ENCODE measurements at places on chromosomes 16 and 17.
A peak's percentile ranks its signal among the peaks of the same experiment; 100 is the strongest.

- DNase-seq = no peak
Observed at GRCh38 chr17:27990100-27990499, 52.4 kb upstream of the NLK start.

DNA sequence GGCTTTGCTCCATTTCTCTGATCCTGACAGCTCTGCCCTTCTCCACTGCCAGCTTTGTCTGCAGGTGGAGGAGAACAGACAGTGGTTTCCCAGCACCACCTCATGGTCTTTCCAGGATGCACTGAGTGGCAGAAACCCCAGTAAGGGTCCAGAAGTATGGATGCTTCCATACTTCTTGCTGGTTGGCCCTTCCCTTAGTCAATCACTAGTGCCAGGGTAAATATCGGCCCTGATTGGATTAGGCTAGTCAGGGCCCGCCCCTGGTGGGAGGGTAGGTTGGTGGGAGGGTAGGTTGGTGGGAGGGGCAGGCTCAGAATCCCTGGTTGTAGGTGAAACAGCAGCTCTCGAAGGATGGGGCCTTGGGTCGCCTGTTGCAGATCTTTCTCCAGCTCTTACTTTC lies 10.2 kb downstream of the RNF213 start:
- DNase-seq = peak; percentile 47

DNA sequence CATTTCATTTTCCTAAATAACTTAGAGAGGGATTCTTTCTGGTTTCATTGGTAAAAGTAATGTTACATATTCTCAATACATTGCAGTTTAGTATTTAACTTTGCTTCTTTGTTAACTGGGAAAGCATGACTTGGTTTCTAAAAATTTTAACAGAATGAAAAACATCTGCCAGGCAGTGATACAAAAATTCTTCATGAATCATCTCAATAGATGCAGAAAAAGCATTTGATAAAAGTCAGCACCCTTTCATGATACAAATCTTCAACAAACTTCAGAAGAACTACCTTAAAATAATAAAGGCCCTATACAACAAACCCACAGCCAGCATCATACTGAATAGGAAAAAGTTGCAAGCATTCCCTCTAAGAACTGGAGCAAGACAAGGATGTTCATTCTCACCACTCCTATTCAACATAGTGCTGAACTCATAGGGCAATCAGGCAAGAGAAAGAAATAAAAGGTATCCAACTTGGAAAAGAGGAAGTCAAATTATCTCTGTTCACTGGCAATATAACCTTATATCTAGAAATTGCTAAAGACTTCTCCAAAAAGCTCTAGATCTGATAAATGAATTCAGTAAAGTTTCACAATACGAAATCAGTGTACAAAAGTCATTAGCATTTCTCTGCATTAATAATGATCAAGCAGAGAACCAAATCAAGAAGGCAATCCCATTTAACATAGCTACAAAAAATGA lies 50.4 kb downstream of the SLFN5 start:
- DNase-seq = no peak

DNA sequence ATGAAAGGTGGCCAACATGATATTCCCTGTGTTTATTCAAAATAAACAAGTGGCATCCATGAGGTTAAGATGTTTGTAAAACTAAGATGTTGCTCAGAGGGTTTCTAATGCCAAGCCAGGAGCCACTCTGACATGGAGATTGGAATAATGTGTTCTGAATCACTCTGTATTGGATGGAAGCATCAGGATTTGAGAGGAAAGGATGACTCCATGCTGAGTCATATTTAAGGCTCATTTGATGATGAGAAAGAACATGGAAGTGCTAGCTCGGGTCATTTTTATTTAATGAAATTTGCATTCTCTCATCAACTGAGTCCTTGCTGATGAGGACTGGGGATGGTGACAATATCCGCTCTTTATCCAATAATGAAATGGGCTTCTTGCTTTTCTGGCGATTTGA lies 6.2 kb downstream of the VAT1L start:
- no peak for DNase-seq

DNA sequence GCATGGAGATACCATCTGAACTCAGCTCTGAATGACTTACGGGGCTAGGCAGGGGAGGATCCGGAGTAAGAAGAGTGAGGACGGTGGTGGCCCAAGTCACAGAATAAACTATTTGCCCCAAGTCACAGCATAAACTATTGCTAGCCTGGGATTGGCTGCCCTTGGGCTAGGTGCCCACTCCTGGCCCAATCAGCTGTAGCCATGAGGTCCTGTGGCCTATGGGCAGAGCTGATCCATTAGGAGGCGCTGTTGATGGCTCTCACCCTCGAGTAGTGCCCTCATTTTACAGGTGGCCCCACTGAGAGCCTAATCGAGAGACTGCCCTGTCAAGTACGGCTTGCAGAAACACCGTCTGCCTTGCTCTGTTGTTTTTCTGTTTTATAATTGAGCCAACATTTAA lies 62.3 kb upstream of the ZNF423 start:
- DNase-seq = no peak

DNA sequence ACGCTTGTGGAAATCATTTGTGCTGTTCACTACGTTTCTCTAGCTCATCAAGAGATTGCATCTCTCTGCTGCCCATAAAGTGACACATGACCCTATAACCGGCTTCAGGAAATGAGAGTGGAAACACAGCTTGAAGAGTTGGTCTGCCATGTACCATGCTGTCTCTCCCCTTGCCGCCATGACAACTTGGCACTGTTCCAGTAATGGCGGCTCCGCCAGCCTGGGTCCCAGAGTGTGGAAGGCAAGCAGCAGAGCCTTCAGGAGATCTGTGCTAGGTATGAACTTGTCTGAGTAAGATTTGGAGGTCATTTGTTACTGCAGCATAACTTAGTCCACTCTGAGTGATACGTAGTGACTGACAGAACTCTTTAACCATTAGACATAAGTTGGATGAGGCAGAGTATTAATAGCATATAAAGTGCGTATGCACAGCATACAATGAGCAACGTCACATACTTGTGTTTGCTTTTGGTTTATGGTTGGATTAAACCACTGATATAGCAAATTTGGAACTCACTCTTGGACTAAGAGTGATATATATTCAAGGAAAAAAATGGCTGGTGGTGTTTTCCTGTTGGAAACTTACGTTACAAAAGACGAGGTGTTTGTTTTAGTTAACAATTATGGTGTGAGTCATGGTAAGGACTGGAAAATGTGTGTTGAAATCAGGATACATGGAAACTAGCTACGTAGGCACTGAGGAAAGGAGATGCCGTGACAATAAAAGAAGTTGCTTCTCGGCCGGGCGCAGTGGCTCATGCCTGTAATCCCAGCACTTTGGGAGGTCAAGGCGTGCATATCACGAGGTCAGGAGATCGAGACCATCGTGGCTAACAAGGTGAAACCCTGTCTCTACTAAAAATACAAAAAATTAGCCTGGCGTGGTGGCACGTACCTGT lies 24.4 kb upstream of the PMP22 start:
- DNase-seq = no peak

- DNase-seq = peak; percentile 55
Observed at GRCh38 chr17:59746849-59747445, 39.5 kb downstream of the VMP1 start.

DNA sequence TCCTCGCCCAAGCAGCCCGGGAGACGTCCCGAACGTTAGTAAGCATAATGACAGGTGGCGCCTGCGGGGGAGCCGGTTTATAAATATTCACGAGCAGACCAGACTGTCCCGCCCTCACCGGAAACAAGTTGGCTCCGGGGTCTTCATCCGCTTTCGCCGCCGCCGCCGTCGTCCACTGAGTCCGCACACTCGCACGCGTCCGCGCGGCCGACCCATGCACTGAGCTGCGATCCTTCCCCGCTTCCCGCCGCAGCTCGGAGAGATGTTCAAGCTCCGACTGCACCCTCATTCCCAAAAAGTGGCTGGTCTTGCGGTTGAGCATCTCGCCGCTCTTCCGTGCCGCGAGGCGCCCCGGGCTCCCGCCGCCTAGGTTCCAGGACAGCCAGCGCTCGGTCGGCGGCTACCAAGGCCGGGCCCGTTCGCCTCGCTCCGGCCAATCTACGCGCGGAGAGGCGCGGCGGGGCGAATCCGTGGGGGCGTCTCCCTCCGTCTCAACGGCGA lies 385 bp downstream of the CFAP119 start:
- DNase-seq = peak; percentile 35

DNA sequence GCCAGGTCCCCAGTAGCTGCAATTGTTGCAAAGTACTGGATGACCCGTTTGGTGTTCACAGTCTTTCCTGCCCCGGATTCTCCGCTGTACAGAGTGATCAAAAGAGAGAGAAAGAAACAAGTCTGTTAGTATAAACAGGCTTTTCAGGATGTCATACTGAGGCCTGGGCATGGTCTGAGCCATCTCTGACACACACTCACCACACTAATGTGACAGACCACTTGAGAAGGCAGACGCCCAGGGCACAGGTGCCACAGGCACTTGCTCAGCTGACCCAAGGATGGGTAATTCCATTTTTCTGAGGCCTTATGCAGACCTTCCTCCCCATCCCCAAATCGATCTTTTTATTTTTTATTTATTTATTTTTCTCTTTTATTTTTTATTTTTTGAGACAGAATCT lies 7.5 kb downstream of the MYH3 start:
- no peak for DNase-seq

DNA sequence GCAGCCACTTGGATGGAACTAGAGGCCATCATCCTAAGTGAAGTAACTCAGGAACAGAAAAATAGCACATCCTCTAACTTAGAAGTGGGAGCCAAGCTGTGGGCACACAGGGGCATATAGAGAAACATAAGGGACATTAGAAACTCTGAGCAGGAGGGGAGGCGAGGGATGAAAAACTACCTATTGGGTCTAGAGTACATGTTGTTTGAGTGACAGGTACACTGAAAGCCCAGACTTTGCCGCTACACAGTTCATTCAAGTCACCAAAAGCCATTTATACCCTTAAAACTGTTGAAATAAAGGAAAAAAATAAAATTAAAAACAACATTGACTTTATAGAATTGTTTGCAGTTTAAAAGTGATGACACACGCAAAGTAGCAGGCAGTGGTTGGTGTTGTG lies 236.6 kb downstream of the SNX29 start:
- no peak for DNase-seq

DNA sequence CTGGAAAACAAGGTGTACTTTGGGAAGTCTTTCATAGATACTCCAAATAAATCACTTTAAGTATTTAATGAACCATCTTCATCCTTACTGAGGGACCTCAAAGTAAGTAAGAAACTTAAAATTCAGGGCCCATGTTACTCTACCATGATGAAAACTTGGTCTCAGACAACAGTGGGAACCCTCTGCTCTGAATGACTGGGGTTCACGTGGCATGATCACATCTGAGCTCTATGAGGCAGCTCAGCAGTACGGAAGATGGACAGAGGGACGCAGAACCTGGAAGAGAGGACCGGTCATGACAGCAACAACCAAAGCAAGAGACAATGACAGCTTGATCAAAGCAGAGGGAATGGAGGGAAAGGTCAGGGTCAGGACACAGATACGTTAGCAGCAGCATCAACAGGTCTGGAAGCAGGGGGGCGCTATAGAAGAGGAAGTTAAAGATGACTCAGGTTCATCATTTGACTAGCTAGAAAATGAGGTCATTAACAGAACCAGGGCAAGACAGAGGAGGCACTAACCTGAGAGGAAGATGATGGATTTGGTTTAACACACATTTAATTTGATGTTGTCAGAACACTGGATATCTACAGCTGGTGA lies 9.5 kb downstream of the XPO6 start:
- DNase-seq = peak; percentile 39

GRCh38 chr16:88784074-88784855 lies 755 bp downstream of the PIEZO1 start:
- DNase-seq = peak; percentile 49

DNA sequence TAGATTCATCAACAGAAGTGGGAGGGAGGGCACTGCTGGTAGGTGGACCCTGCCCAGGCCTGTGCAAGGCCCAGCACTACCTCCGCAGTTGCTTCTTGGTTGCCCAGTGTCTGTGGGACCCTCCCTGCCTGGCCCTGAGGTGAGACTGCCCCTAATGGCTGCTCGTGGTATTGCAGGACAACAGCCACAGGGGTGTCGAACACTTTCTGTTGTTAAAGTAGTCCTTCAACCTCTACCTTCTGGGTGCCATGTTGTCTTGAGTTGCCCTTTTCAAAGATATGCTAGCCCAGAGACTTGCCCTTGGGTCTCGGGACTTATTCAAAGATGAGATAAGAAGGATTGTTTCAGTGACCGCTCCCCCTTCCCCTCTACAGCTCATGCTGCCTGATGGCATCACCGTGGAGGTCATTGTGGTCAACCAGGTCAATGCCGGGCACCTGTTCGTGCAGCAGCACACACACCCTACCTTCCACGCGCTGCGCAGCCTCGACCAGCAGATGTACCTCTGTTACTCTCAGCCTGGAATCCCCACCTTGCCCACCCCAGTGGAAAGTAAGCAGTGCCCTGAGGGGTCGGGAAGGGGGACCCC lies 29.1 kb downstream of the AKAP1 start:
- DNase-seq = peak; percentile 62

DNA sequence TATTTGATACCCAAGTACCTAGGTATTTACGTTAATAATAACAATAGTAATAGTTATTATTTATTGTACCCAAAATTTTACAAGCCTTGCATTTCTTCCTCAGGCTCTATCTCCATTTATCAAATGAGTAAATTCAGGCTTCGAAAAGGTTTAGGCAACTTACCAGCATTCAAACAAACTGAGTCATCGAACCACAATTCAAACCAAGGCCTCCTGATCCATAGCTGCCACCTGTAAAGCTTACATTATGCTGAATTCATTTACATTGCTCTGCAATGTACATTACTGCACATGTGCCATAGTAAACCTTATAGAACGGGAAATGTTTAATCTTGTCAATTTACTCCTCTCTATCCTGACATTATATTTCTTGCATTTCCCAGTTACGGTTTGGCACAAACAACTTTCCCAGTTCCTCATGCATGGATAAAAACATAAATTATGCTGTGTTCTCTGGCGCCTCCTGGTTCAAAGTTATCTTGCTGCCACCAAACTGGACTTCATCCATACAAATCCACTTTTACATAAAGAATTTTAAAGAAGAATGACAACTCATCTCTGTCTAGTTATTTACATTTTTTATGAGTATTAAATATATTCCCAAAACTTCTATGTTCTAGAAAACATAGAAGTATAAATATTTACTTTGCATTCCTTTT lies 360.6 kb upstream of the SOX9 start:
- no peak for DNase-seq

DNA sequence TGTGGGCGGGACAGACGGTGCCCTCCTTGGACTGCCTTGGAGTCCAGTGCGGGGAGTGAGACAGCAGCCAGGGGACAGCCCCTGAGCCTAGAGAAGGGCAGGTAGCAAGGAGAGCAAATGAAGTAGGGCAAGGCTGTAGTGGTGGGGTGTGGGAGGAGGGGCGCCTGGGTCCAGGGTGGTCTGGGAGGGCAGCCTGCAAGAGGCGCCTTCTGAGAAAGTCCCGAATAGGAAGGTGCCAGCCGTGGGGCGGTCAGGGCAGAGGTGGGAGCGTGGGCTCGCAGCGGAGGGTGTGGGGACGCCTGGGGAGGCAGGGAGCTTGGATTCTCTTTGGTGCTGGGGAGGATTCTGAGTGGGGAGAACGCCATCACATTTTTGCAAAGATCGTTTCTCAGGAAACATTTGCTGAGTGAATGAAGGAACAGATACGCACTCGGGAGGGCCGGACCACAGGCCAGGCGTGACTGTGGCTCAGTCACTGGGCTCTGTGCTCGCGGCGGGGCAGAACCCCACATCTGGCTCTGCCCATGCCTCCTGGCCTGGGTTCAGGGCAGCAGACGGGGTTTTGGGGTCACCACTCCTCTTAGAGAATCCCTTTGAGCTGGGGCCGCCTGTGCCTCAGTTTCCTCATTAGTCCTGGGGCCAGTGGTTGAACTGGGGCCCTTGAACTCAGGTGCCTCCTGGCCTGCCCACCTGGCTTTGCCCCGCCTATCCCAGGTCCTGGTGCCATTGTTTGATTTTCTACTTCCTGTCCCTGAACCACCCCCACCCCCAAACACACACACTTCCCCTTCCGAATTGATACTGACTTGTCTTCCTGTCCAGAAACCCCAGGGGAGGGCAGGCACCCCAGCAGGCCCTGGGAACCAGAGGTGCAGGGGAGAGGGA lies 4.2 kb downstream of the SNN start:
- peak; percentile 56 for DNase-seq

Data from CD4-positive, alpha-beta T cell treated with Interleukin-21 for 1 hour (primary cell).